ENCODE measurements at places on chromosomes 5 and 9.

DNA sequence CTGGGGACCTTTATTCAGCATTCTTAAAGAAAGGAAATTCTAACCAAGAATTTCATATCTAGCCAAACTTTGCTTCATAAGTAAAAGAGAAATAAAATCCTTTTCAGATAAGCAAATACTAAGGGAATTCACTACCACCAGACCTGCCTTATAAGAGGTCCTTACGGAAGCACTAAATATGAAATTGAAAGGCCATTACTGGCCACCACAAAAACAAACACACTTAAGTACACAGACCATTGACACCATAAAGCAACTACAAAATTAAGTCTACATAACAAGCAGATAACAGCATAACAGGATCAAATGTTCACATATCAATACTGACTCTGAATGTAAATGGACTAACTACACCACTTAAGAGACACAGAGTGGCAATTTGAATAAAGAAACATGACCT is 361.4 kb upstream of the POU5F2 start:
- no peak for DNase-seq

DNA sequence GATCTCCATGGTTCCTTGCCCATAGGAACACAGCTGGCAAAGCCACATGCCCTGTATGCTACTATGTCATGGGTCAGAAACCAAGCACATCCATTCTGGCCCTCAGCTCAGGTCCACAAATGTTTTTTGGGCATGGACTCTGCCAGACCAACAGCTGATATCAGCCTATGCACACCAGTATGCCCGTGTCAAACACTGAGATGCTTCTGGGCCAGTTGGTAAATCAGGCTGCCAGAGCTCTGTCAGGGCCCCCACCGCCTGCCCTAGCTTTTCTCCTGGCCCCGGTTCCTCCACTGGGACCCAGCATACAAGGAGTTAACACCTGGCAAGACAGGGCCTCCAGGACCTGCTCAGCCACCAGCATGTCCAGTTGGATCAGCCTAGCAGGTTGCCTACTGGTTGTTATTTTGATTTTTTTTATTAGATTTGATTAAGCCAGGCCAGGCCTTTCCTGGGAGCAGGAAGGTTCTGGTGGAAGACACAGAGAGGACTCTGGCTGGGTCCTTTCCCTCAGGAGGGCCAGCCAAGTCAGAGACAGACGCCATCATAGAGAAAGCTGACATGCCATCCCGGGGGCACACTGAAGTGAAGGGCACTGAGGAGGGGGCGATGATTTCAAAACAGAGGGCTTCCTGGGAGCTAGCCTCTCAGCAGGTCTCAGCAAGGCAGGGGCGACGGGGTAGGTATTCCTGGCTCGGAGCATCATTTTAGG is 65.8 kb downstream of the TSTD2 start:
- no peak for DNase-seq

DNA sequence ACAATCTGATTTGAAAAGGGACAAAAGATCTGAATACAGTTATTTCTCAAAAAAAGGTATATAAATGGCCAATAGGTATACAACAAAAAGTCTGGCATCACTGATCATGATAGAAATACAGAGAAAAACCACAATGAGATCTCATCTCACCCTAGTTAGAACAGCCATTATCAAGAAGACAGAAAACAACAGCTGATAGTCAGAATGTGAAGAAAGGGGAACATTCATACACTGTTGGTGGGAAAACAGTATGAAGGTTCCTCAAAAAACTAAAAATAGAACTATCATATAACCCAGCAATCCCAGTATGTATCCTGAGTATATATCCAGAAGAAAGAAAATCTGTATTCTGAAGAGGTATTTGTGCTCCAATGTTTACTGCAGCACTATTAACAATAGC is 75.7 kb upstream of the OR2K2 start:
- no peak for DNase-seq

GRCh38 chr5:165143741-165144140 is 1638.3 kb downstream of the MAT2B start:
- no peak for DNase-seq

DNA sequence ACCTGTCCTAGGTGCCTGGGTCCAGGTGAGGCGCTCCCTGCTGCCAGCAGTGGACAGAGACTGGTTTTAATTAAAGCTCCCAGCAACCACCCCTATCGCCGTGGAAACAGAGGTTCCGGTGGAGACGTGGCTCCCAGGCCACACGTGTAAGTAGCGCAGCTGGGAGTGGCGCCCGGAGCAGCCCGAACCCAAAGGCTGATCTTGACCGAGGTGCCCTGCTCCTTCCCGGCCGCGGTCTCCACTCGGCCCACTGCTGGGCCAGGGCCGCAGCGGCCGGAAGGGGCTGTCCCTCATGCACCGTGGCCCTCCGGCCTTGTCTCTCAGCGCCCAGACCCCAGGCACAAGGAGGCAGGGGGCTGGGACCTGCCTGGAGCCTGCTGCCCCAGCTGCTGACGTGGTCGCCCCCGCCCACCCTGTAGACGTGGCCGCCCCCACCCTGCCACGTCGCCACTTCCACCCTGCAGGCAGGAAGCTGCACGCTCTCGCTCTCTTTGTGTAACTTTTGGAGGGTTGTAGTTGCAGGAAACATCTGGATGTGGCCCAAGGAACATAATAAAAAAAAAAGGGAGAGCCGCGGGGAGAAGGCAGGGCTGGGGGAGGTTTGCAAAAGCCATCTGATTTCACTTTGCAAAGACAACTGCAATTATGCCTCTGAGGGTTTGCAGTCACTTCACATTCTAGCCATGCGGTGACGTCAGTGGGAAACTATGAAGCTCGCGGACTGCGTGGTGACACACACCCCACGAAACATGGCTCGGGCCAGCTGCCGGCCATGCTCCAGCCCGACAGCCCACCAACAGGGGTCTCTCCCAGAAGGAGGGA is 129.9 kb downstream of the RXRA start:
- DNase-seq = no peak

DNA sequence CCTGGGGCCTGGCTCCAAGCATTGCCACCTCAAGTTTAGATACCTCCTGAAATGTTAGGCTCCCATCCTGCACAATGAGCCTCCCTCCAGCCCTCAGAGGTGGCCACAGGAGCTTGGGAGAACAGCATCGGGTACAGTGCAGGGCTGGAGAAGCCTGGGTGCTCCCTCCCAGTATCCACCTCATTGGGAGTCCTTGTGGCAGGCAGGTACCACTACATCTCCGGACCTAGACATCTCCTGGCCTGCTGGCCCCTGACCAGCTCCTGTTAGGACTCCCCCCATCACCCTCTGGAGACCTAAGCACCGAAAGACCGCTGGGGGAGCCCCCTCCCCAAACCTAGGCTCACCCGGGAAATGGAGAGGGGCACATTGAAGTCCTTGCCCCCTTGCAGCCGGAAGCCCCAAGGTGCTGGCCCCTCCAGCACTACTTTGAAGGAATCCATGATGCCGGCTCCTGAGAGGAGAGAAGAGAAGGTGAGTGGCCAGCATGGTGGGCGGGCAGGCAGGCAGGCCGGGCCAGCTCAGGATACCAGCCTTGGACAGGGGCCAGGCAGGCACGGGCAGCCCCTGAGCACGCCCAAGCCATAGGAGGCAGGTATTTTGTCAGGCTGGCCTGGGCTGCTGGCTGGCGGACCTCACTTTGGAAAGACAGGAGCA is 1.2 kb downstream of the PDLIM7 start:
- DNase-seq = peak; percentile 69

GRCh38 chr5:82360022-82360421 is 81.9 kb upstream of the RPS23 start:
- no peak for DNase-seq

DNA sequence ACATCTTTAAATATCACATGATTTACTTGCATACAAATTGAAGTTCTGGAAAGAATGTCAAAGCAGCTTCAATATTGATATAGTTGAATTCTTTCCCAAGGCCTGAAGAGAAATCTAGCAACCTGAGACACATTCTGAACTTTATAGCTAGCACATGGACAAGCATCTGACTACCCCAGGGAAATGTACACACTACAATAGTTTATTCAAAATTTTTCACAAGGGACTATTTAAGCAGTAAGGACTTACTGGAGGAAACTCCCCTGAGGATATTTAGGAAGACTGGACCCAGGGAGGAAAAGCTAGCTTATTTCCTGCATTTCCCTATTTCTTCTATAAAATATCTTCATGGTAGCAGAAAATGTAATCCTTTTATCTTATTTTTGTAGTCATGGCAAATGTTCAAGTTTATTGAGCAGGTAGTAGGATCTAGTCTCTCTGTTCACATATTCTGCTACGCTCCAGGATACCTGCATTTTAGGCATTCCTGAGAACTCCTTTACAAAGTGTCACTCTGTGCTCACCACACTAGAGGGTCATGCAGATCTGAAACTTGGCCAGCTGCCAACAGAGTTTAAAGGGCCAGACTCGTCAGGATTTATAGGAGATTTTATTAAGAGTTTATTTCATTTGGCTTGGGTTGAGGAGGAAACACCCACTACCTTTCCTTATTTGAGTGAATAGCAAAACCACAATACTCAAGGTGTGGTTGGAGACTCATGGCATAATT is 348.4 kb upstream of the FTMT start:
- peak; percentile 43 for DNase-seq

DNA sequence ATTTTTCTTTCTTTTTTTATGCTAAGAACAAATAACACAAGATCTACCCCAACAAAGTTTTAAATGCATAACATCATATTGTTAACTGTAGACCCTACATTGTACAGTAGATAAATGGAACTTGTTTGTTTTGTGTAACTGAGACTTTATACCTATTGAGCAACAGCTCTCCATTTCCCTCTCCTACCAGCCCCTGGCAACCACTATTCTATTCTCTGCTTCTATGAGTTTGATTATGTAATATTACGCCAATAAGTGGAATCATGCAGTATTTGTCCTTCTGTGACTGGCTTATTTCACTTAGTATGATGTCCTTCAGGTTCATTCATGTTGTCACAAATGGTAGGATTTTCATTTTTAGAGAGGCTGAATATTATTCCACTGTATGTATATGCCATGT is 308.2 kb upstream of the PRR16 start:
- no peak for DNase-seq

- no peak for DNase-seq
Measured at GRCh38 chr5:8934455-8934854, 611.4 kb downstream of the SEMA5A start.

- peak; percentile 79 for DNase-seq
Measured at GRCh38 chr9:125405938-125406809, 144.5 kb downstream of the GAPVD1 start.

GRCh38 chr9:3660936-3661335 is 135.1 kb upstream of the RFX3 start:
- DNase-seq = no peak

Data from Caki2 (cell line).